Astrocyte (in vitro differentiated cells and primary cell): ENCODE measurements at places on chromosomes 6 and 20. TPM values are rescaled to one million over a fixed set of nuclear protein-coding genes. Genes with fewer than 3 reads are reported as not detected.

- no peak for DNase-seq
- H3K27ac ChIP-seq, result no peak overlapping the region
- H3K4me3 ChIP-seq, result no peak overlapping the region
- H3K36me3 ChIP-seq, result no peaks in the 10 kb centered on the region
- H3K4me1 ChIP-seq, result no peaks in the 10 kb centered on the region
- H3K27me3 ChIP-seq, result no peaks in the 10 kb centered on the region
Observed at GRCh38 chr6:93685494-93685893, 266.1 kb upstream of the EPHA7 start.

DNA sequence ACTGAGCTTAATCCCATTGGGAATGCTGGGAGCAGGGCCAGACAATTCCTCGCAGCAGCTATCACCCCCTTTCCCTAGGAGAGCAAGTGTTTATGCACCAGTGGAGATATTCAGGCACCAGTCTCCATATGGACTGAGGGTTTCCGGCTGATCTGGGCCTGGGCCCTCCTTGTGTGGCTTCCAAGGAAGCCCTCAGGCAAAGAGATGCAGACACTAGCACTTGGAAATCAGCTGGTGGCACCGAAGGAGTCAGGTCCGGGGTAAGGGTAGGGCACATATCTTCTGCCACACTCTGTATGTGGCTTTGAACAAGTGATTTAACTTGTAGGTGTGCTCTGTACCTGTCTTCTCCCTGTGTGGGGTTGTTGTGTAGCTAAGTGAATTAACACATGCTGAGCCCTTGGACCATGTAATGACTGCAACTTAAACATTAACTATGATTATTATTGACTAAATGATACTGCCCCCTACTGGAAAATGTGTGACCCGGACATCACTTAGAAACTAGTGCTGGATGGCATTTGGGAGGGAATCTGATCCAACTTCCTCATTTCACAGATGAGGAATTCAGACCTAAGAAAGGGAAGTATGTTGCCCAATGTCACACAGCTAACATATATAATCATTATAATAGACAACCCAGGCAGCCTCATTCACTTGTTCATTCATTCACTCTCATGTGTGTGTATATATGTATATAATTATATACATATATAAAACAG, 19.3 kb upstream of the WFDC2 start:
- peaks cover 25% of the 10 kb centered on the region for H3K27me3 ChIP-seq
- no peak overlapping the region for H3K4me3 ChIP-seq

DNA sequence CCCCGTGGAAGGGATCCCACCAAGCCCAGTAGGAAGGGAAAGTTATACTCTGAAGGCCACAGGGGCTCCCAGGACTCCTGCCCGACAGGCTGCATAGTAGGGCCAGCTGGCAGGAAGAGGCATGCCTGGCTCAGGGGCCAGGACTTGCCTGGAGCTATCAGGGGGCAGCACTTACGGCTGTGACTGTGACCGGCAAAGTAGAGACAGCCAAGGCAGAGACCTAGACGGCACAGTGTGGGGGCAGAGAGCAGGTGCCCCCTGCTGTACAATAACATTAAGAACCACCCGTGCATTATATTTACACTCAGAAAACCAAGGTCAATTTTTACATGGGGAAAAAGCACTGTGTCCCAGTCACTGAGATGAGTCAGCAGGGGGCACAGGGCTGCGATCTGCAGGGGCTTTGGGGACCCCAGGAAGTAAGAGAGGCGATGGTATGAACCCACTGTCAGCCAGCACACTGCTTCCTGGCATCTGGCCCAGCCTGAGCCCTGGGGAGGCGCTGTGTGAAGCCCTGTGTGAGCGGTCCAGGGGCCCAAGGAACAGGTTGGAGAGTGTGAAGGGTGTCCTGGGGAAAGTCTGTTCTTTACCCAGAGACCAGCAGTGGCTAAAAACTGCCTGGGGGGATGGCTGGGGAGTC, 9.9 kb downstream of the CCDC167 start:
- no peak for DNase-seq
- no peaks in the 10 kb centered on the region for H3K36me3 ChIP-seq
- H3K4me1 ChIP-seq, result peaks cover 13% of the 10 kb centered on the region
- no peak overlapping the region for H3K27ac ChIP-seq
- no peak overlapping the region for H3K4me3 ChIP-seq

- H3K36me3 ChIP-seq, result no peaks in the 10 kb centered on the region
- H3K27me3 ChIP-seq, result no peaks in the 10 kb centered on the region
- DNase-seq, result no peak
- H3K4me1 ChIP-seq, result peaks cover 13% of the 10 kb centered on the region
Observed at GRCh38 chr6:108074057-108074358, 533 bp downstream of the OSTM1 start.

DNA sequence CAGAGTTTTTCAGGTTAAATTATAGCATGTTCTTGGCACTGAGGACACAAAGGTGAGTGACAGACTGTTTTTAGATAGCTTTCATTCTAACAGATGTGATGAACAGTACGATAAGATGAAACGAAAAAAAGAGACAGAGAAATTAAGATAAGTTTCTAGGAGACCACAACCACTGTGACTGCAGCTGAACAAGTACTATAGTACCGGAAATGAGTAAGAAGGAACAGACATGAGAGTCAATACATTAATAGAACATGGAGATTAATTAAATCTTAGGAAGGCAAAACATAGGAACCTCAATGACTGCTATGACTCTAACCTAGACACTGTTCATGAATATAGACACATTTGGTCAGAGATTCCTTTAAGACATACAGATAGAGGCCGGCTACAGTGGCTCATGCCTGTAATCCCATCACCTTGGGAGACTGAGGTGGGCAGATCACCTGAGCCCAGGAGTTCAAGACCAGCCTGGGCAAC, 40.2 kb downstream of the HBS1L start:
- H3K27me3 ChIP-seq, result no peaks in the 10 kb centered on the region
- no peak for DNase-seq
- H3K4me3 ChIP-seq, result no peak overlapping the region
- H3K4me1 ChIP-seq, result no peaks in the 10 kb centered on the region

Gene C20orf202
- total RNA-seq, result not detected in 2 replicates

Gene RSPH9
- 0.30 and 0.55 TPM in 2 replicates for total RNA-seq

Gene CD24
- total RNA-seq, result 51.1 and 95.1 TPM in 2 replicates

Gene SLC9A8
- 6.2 and 6.9 TPM in 2 replicates for total RNA-seq

Gene PSORS1C1
- total RNA-seq, result 8.8 and 9.2 TPM in 2 replicates

Gene SAMD5
- 0.36 and 0.93 TPM in 2 replicates for total RNA-seq
